ENCODE measurements at places on chromosomes 4 and X.
A peak's percentile ranks its signal among the peaks of the same experiment; 100 is the strongest.

- DNase-seq = no peak
Observed at GRCh38 chr4:81214144-81214880, 710 bp downstream of the PRKG2 start.

DNA sequence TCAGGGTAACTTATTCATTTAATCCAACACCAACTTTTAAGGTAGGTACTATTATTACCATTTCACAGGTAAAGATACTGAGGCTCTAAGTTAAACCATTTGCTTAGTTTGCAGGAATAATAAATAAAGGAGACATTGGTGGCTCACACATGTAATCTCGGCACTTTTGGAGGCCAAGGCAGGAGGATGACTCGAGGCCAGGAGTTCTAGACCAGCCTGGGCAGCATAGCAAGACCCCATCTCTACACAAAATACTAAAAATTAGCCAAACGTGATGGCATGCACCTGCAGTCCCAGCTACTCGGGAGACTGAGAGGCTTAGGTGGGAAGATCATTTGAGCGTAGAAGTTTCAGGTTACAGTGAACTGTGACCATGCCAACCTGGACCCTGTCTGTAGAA is 37.7 kb downstream of the SULT1E1 start:
- no peak for DNase-seq

- peak; percentile 42 for DNase-seq
Observed at GRCh38 chr4:17510582-17510981, 1.3 kb downstream of the QDPR start.

DNA sequence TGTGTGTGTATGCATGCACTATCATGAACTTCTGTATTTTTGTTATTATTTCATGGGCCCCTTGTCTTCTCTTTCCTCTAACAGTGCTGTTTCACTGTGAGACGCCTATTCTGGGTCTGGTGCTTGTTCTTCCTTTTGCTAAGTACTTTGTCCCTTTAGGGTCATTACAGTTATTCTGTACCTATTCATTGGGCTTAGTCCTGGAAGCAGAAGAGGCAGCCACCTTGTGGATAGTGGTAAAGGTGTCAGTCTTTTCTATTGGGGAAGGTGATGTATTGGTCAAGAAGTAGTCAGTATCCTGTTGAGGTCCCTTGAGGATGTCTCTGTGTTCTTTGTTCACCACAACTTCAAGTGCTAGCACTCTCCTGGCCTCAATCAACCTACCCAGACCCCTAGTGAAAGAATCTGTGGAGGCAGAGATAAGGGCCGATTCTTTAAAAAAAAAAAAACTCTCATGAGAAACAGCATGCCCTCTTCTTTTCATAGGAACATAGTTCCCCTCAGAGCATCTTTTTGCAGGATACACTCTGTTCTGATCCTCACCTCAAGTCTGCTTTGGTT is 593.8 kb downstream of the SPRY1 start:
- DNase-seq = no peak

GRCh38 chr4:98611677-98612317 is 46.6 kb downstream of the TSPAN5 start:
- DNase-seq = no peak

DNA sequence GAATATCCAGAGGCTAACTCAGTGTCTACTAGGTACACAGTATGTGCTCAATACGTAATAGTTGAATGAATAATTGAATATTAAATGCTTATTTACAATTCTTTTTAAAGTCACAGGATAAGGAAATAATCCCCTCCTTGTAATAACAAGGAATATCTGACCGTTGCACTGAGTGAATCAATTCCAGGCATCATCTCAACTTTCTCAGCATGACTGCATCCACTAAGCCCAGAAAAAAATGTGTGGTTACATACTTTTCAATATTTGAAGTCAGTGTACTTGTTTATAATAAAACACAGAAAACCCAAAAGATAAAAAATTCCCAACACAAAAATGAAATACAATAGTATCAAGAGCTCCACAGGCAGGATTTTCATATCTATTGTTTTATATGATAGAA is 105.4 kb downstream of the TMEM144 start:
- DNase-seq = no peak
